ENCODE measurements at places on chromosomes 1 and 21. TPM values are rescaled to one million over a fixed set of nuclear protein-coding genes. Genes with fewer than 3 reads are reported as not detected.
A peak's percentile ranks its signal among the peaks of the same experiment; 100 is the strongest.

DNA sequence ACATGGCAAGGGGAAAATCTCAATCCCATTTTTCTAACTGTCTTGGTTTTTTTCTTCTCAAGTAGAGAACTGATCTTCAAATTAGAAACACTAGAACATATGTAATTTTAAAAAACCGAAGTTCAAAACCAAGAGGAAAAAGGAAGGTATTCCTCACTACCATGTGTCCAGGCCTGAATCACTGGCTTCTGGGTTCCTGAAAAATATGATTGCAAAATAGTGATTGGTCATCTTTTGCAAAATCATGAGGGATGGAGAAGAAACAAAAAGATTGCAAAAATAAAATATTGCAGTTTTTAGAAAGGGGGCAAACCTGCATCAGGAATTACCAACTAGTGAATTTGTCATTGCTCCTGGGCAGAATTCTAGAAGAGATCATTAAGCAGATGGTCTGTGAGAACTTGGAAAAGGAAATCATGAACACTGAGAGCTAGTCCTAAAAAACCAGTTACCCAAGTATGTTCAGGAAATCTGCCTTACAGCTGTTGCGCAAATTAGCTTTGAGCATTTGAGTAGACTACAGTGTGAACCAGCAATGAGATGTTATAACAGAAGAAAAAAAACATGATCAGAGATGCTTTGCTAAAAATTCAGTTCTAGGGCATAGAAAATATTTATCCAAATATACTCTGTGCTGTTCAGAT, 49.4 kb downstream of the SPATA46 start:
- no peaks in the 10 kb centered on the region for H3K36me3 ChIP-seq
- no peak overlapping the region for H3K27ac ChIP-seq
- DNase-seq = no peak
- H3K4me1 ChIP-seq = no peaks in the 10 kb centered on the region
- H3K4me3 ChIP-seq = no peak overlapping the region

DNA sequence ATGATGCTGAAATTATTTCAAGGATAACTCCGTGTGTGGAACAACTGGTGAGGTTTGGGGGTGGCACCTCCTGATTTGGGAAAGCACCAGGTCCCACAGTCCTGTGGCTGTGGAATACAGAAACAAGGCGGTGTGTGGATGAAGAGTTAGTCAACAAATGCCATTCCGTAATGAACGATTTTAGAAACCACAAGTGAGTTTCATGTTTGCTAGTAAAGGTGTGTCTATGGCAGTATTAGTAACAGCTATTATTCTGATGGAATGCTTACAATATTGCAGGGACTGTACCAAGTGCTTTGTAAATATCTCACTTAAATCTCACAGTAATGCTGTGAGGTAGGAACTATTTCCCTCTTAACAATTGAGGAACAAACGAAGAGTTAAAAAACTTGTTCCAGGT, 53.8 kb downstream of the B3GALNT2 start:
- DNase-seq = no peak
- H3K36me3 ChIP-seq = peaks cover 40% of the 10 kb centered on the region

DNA sequence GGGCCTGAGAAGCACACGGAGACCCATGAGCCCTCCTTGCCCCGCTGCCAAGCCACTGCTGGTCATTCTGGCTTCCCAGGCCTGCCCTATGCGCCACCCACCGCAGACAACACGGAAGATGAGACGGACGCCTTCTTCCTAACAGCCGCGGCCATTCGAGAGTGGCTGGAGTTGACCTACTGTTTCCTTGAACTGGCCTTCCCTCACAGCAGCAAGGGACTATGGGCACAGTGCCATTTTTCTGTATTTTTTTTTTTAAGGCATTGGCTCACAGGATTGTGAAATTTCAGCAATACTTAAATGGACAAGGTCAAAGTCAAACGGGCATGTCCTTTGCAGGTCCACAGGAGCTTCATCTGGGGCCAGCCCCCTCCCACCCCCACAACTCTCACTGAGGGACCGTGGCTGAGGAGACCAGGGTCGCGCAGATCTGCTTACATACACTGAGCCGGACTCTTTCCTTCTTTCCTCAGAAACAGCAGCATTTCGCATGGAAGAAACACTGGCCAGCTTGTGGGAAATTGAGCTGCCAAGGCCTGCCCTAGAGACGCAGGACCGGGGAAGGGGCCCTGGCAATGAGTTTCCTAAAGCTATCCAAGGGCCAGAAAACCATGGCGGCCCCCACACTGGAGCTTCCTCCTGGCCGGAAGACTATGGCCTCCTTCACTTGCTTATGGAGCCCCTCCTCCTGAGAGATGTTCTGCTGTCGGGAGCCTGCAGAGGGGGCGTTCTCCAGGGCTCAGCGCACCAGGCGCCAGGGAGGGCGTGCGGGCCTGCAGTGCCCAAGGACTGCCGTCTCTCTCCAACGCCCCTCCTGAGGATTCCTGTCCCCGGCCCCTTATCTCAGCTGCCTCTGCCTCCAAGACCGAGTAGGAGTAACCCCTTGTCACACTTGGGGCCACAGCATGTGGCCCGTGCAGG, 98.9 kb downstream of the PGBD5 start:
- H3K4me1 ChIP-seq = no peaks in the 10 kb centered on the region
- no peaks in the 10 kb centered on the region for H3K27me3 ChIP-seq

- no peaks in the 10 kb centered on the region for H3K36me3 ChIP-seq
- DNase-seq = no peak
- no peaks in the 10 kb centered on the region for H3K27me3 ChIP-seq
- H3K27ac ChIP-seq = no peak overlapping the region
Measured at GRCh38 chr1:228689255-228689654, 46.0 kb upstream of the RHOU start.

DNA sequence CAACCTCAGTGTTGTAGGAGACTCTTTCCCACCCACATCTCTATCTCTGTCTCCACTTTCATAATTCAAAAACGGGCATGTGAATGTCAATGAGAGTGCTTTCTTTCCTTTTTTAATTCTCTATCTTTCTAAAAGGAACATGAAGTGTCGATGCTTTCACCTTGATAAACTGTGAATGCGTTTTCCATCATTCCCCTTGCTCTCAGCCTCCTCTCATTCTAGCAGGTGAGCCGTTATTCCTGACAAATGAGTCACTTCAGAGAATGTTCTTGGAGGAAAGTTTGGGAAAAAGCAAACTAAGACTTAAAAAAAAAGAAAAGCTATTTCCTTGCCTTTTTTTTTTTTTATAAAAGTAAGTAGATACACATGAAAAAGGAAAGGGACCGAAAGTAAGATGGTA, 226.0 kb upstream of the C1orf87 start:
- no peak overlapping the region for H3K27ac ChIP-seq
- no peak overlapping the region for H3K4me3 ChIP-seq
- no peaks in the 10 kb centered on the region for H3K27me3 ChIP-seq
- H3K4me1 ChIP-seq = no peaks in the 10 kb centered on the region
- no peak for DNase-seq
- H3K36me3 ChIP-seq = no peaks in the 10 kb centered on the region

GRCh38 chr1:157312082-157312812, 174.1 kb upstream of the ETV3 start:
- H3K4me3 ChIP-seq = no peak overlapping the region
- H3K4me1 ChIP-seq = no peaks in the 10 kb centered on the region
- no peak for DNase-seq
- H3K27ac ChIP-seq = no peak overlapping the region
- no peaks in the 10 kb centered on the region for H3K36me3 ChIP-seq

DNA sequence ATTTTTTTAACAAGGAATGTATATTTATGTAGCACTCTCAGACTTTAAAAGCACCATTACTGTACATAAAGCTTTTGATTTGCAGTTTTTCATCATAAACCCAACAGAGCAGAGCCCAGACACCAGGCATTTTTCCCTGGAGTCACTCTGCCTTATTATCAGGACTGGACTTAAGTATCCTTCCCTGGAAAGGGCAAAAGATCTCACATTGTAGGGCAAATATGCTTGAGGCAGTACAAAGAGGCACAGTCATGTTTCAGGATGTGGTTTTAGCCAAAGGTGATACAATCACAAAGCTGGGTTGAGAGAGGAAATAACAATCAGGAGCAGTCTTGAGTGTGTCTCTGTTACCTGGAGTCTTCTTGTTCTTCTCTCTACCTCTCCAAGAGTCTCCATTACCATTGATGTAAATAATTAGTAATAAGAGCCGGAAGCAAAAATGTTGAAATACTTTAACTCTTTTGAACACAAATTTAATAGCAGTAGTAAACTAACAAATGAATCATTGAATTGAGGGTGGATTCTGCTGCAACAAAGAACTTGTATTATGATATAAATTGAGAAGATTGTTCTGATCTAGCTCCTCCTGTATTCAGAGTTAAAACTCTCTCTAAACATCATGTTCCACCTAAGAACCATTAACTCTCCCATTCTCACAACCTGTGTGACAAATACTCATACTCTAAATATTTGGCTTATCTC, 160.5 kb downstream of the LTN1 start:
- peak; percentile 69 for DNase-seq
- no peaks in the 10 kb centered on the region for H3K36me3 ChIP-seq
- H3K4me3 ChIP-seq = no peak overlapping the region
- H3K27me3 ChIP-seq = no peaks in the 10 kb centered on the region
- H3K4me1 ChIP-seq = peaks cover 34% of the 10 kb centered on the region

DNA sequence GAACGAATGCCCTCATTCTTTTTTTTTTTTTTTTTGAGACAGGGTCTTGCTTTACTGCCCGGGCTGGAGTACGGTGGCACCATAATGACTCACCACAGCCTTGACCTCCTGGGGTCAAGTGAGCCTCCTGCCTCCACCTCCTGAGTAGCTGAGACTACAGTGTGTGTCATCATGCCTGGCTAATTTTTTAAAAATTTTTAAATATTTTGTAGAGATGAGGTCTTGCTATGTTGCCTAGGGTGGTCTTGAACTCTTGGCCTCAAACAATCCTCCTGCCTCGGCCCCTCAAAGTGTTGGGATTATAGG, 69.4 kb downstream of the ALG14 start:
- no peaks in the 10 kb centered on the region for H3K27me3 ChIP-seq
- H3K4me3 ChIP-seq = no peak overlapping the region
- DNase-seq = no peak
- H3K4me1 ChIP-seq = no peaks in the 10 kb centered on the region

DNA sequence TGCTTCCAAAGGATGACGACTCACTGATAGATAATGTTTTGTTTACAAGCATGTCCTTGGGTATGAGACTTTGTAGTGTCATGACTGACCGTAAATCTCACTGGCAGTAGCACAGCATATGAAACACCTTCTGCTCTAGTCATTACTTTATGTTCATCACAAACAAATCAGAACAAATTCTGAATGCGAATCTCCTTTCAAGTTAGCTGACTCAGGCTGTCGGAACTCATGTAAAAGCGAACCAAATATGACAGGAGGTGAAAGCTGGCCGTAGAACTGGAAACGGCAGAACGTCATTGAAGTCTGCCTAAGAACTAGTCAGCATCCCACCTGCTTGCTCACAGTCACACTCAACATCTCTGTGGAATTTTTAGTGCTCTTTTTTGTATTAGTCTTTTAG, 143.9 kb downstream of the RGS7 start:
- H3K36me3 ChIP-seq = no peaks in the 10 kb centered on the region
- no peaks in the 10 kb centered on the region for H3K4me1 ChIP-seq
- H3K27me3 ChIP-seq = no peaks in the 10 kb centered on the region
- H3K4me3 ChIP-seq = no peak overlapping the region
- no peak overlapping the region for H3K27ac ChIP-seq

GRCh38 chr1:228037401-228038386, 30.9 kb downstream of the WNT3A start:
- no peak overlapping the region for H3K27ac ChIP-seq
- H3K4me3 ChIP-seq = no peak overlapping the region
- H3K4me1 ChIP-seq = peaks cover 7% of the 10 kb centered on the region
- H3K36me3 ChIP-seq = no peaks in the 10 kb centered on the region
- peak; percentile 46 for DNase-seq

DNA sequence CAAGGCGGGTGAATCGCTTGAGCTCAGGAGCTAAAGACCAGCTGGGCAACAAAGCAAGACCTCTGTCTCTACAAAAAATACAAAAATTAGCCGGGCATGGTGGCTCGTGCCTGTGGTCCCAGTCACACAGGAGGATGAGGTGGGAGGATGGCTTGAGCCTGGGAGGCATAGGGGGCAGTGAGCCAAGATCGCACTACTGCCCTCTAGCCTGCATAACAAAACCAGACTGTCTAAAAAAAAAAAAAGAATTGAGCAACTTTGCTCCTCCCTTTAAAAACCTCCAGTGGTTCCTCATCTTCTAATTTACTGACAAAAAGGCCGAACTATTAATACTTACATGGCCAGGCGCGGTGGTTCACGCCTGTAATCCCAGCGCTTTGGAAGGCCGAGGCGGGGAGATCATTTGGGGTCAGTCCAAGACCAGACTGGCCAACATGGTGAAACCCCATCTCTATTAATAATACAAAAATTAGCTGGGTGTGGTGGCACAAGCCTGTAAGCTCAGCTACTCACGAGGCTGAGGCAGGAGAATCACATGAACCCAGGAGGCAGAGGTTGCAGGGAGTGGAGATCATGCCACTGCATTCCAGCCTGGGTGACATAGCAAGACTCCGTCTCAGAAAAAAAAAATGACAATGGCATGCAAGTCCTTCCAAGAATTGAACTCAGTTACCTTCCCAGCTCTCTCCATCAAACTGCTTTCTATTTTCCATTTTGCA, 4.4 kb downstream of the ACBD3 start:
- DNase-seq = no peak
- peaks cover 4% of the 10 kb centered on the region for H3K36me3 ChIP-seq
- H3K27ac ChIP-seq = peak overlapping the region; percentile 43
- H3K4me3 ChIP-seq = no peak overlapping the region

DNA sequence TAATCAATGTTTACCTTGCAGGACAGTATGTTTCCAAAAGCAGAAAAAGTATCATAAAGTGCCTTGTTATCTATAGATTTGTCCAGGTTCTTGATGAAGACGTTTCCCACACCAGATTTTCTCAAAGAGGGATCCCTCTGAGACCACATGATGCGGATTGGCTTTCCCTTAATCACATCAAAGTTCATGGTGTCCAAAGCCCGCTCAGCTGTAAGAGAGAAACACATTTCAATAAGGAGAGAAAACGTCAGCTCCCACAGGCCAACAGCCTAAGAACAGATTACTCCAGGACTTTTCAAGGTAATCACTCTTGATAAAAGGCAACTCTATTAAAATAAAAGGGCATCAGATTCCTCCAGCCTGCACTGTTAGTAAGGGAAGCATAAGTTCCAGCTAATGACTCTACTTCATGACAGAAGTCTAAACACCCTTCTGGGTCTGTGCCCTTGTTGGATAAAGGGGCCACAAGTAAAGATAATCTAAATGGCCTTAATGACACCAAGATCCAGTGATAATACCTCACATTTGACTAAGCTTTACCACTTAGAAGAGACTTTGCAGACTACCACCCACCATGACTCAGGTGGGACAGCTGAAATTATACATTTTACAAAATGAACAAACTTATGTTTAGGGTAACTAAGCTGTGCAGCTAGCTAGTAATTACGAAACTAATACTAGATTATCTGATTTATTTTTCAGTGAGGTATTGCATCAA, 4.1 kb downstream of the PABPC4 start:
- peaks cover 24% of the 10 kb centered on the region for H3K4me1 ChIP-seq
- H3K27ac ChIP-seq = no peak overlapping the region
- peaks cover 48% of the 10 kb centered on the region for H3K36me3 ChIP-seq

GRCh38 chr1:65538664-65539063, 118.2 kb downstream of the LEPR start:
- no peak overlapping the region for H3K4me3 ChIP-seq
- no peaks in the 10 kb centered on the region for H3K36me3 ChIP-seq
- H3K4me1 ChIP-seq = no peaks in the 10 kb centered on the region
- DNase-seq = no peak
- H3K27ac ChIP-seq = no peak overlapping the region

- no peaks in the 10 kb centered on the region for H3K27me3 ChIP-seq
- no peak overlapping the region for H3K27ac ChIP-seq
- no peaks in the 10 kb centered on the region for H3K36me3 ChIP-seq
- H3K4me3 ChIP-seq = no peak overlapping the region
- no peak for DNase-seq
Measured at GRCh38 chr1:56464294-56464693, 115.1 kb downstream of the PLPP3 start.

Gene TRIM67
- not detected for total RNA-seq

Gene FCRL6
- 138 TPM for total RNA-seq

Gene MYCL
- total RNA-seq = 1.9 TPM

Gene BARHL2
- total RNA-seq = not detected

Gene KMO
- total RNA-seq = not detected

Data from natural killer cell (primary cell).